ENCODE measurements at places on chromosomes 7 and 10. TPM values are rescaled to one million over a fixed set of nuclear protein-coding genes. Genes with fewer than 3 reads are reported as not detected.
A peak's percentile ranks its signal among the peaks of the same experiment; 100 is the strongest.

The FAM107B gene
- total RNA-seq: 17.7 TPM

The DENND2A gene
- total RNA-seq: 9.2 TPM

The CYP2C19 gene
- not detected for total RNA-seq

The CTAGE4 gene
- total RNA-seq: not detected

GRCh38 chr7:112487457-112488263 is 6.9 kb downstream of the LSMEM1 start:
- no peaks in the 10 kb centered on the region for H3K36me3 ChIP-seq
- no peaks in the 10 kb centered on the region for H3K27me3 ChIP-seq
- DNase-seq: no peak
- peaks cover 10% of the 10 kb centered on the region for H3K4me1 ChIP-seq
- H3K4me3 ChIP-seq: no peak overlapping the region
- H3K27ac ChIP-seq: no peak overlapping the region

- DNase-seq: peak; percentile 54
- H3K27me3 ChIP-seq: peaks cover 18% of the 10 kb centered on the region
- no peaks in the 10 kb centered on the region for H3K36me3 ChIP-seq
- H3K4me3 ChIP-seq: no peak overlapping the region
Observed at GRCh38 chr7:137606061-137606674, 240.6 kb downstream of the DGKI start.

- H3K36me3 ChIP-seq: no peaks in the 10 kb centered on the region
- peaks cover 25% of the 10 kb centered on the region for H3K4me1 ChIP-seq
- no peak overlapping the region for H3K4me3 ChIP-seq
- DNase-seq: no peak
- no peaks in the 10 kb centered on the region for H3K27me3 ChIP-seq
Observed at GRCh38 chr7:575425-576366, 56.0 kb upstream of the PDGFA start.

DNA sequence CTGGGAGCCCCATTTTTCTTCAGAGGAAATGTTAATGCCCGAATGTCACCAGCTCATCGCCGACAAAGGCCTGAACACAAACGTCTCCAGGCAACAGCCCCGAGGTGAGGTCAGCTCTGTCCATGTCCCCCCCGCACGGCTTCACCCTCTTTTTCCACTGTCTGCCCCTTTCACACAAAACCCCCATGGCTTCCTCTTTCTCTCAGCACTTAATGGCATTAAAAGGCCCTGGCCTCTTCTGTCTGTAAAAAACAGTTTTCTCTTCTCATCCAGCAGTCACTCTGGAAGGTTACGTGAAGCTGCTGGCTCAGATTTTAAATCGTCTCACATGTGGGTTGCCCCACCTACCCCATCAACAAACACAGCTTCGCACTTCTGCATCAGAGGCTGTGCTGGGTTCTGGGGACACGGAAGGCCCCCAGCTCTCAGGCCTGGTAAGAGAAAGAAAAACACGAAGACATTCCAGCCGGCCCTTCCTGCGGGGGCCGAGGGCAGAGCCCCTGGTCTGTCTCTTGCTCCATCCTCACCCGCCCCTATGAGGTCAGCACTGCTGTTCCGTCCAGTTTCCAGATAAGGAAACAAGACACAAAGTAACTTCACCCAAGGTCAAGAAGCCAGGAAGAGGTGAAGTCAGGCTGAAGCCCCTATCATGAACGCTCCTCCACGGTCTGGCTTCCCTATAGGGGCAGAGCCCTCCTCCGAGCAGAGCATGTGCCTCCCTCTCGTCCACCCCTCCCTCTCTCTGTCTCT is 91.1 kb upstream of the PDGFA start:
- H3K27ac ChIP-seq: no peak overlapping the region
- no peak for DNase-seq
- H3K27me3 ChIP-seq: no peaks in the 10 kb centered on the region
- H3K4me1 ChIP-seq: no peaks in the 10 kb centered on the region
- H3K36me3 ChIP-seq: no peaks in the 10 kb centered on the region

The RBM48 gene
- total RNA-seq: 23.8 TPM

- H3K27me3 ChIP-seq: no peaks in the 10 kb centered on the region
- H3K36me3 ChIP-seq: no peaks in the 10 kb centered on the region
- peak overlapping the region; percentile 36 for H3K4me3 ChIP-seq
- H3K4me1 ChIP-seq: no peaks in the 10 kb centered on the region
- H3K27ac ChIP-seq: peak overlapping the region; percentile 46
Observed at GRCh38 chr10:89351412-89351779, 23.6 kb downstream of the IFIT3 start.

DNA sequence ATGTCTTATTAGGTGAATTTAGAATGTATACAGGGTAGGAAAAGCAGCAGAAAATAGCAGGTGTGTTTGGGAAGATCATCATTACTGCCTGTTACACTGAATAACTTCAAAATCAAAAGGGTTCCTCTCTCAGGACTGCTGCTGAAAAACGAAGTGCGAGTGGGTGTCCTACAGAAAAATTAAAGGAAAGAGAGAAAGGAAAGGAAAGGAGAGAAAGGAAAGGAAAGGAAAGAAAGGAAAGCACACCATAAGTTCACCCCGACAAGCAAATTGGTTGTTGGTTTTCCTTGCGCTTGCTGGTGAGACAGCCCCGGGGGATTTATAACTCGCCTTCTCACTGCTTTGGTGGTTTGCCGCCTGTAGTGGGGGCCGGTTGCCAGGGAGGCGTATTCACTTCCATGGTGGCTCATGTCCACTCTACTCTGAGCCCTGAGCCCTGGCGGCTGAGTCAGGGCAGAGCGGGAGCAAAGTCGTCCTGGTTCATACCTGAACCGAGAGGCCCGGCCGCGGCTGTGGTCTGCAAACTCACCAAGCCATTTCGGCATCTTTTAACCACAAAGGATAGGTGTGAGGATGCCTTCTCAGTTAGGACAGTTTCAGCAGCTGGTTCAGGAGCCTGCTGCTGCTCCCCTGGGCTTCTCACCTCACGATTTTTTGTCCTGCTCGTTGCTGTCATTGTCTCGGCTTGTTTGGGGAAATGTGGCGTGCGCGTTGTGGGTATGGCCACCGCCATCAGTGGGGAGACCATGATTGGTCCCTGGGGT is 26.1 kb downstream of the INPP5A start:
- H3K27me3 ChIP-seq: no peaks in the 10 kb centered on the region
- H3K4me3 ChIP-seq: no peak overlapping the region
- H3K4me1 ChIP-seq: no peaks in the 10 kb centered on the region
- H3K27ac ChIP-seq: no peak overlapping the region
- DNase-seq: no peak

DNA sequence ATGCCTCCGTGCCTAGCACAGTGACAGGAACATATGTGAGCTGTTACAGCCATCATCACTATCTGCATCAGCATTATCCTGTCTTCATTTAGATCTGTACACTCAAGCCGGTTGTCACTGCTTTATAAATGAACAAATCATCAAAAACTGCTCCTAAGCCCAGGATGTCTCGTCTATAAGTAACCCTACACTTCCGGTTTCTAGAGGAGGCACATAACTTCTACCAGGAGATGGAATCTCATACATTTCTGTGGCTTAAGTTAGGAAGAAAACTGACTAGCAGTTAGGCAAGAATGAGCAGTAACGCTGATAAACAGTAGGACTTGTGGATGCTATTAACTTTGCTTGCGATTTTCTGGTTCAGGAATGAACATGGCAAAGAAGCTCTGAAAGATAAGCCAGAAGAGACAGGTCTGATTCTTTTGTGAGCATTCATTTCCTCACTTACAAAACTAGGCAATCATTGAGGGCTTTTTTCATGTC is 1199.2 kb downstream of the SORCS3 start:
- H3K4me3 ChIP-seq: no peak overlapping the region
- no peak for DNase-seq
- H3K36me3 ChIP-seq: no peaks in the 10 kb centered on the region
- no peak overlapping the region for H3K27ac ChIP-seq
- no peaks in the 10 kb centered on the region for H3K4me1 ChIP-seq
- no peaks in the 10 kb centered on the region for H3K27me3 ChIP-seq

GRCh38 chr7:91326516-91327199 is 62.4 kb downstream of the FZD1 start:
- no peak for DNase-seq
- no peaks in the 10 kb centered on the region for H3K4me1 ChIP-seq
- H3K27ac ChIP-seq: no peak overlapping the region
- no peaks in the 10 kb centered on the region for H3K27me3 ChIP-seq
- H3K36me3 ChIP-seq: no peaks in the 10 kb centered on the region
